CD14-positive monocyte (primary cell): ENCODE measurements at places on chromosomes 13 and 19.

DNA sequence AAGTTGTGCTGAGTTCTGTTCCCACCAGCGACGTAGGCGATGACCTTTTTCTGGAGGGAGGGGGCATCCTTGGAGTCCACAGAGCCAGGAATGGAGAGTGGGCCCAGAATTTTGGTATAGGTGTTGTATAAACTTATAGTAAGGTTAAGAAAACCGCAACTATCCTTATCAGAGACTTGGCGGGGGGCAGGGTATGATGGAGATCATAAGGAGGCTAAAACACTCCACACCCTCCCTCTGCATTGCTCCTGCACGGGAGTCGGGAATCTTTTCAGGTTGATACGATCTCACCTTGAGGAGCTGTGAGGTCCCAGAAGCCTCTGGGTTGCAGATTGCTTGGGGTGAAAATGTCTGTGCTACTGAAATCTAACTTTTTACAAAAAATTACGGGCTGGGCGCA, 6.3 kb upstream of the CEACAM19 start:
- DNase-seq: no peak

GRCh38 chr13:105144020-105144419, 1391.4 kb downstream of the EFNB2 start:
- no peak for DNase-seq

DNA sequence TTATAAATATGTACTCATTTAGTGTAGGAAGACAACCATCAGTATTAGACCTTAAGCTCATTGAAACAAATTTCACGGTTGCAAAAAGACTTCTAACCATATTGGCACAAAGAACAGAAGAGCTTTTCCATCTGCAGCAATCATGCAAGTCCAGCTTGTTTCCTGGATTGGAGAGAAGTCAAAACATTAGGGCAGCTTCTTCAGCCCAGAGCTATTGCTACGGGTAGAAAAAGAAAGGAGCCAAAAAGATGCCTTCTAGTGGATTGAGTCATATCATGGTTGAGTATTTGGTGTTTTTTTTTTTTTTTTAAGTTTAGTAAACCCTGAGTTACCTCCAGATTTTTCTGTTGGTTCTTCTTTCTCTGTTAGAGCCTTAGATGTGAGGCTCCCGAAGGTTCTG, 99.8 kb downstream of the WDFY2 start:
- no peak for DNase-seq

DNA sequence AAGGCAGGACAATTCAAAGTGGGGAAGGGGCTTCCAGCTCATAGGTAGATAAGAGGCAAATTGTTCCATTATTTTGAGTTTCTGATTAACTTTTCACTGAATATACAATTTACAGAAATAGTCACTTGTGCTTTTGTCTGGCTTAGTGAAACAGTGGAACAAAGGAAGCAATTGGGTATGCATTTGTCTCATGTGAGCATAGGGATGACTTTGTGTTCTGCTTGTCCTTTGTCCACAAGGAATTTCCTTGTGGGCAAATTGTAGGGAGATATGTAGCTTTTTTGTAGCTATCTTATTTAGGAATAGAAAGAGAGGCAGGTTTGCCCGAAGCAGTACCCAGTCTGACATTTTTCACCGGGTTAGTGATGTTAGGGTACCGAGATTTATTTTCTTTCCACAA, 1224.8 kb downstream of the SLITRK1 start:
- no peak for DNase-seq

DNA sequence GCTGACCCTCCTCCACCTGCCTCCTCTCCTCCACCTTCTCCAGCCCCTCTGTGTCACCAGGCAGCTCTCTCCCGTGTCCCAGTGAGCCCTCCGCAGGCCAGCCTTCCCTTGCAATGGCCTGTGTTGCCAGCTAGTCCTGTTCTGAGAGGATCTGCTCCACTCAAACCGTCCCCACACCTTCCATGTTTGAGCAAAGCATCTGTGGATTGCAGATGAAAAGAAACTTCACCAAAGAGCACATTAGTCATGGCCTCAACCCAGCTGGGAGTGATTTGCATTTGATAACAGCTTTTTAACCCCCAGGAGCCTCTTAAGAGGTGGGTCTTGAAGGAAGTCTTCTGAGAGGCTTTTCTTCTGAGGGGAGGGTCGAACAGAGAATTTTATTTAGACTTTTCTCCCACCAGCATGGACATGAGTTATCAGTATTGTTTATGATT, 72.8 kb downstream of the COL4A2 start:
- DNase-seq: no peak
